ENCODE measurements at places on chromosomes 6 and 20.

DNA sequence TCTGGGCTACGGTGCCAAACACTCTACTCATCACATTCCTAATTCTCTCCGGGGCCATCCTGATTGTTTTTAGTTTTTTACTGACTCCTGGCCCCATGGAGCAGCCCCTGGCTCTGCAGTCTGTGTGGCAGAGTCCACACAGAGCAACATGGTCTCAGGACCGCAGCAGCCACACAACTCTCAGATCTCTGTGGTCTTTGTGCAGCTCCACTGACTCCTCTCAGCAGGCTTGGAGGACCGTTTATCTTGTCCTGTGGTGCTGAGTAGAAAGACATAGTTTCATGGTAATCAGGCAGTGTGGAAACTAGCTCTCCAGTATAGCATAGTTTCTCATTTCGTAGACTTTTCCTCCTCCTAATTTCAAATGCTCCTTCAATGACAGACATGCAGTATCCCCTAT lies 168.4 kb downstream of the EDN1 start:
- H3K27ac ChIP-seq: no peak overlapping the region
- H3K36me3 ChIP-seq: no peaks in the 10 kb centered on the region
- H3K4me1 ChIP-seq: no peaks in the 10 kb centered on the region
- no peak overlapping the region for H3K4me3 ChIP-seq
- no peak for DNase-seq

DNA sequence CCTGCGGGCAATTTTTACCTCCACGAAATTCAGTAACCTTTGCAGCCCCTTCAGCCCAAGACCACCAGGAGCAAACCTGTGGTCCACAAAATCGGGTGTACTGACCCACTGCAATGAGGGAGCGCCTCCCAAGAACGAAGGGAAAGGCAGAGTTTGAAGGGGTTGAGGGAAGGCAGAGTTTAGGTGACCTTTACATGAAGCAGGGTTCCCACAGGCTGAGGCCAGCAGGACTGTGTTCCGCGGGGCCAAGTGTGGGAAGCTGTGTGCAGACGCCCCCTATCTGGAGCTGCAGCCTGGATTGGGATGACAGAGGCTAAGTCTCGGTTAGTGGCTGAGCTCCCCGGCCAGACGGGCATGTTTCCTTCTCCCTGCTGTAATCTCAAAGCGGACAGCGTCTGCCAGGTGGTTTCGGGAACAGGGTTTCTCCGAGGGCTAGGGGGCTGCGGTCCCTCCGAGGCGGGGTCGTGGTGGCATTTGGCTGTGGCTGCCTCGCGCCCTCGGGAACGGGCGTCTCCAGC lies 826 bp upstream of the PYGB start:
- peak overlapping the region; percentile 75 for H3K4me3 ChIP-seq
- DNase-seq: no peak
- H3K27me3 ChIP-seq: peaks cover 8% of the 10 kb centered on the region
- peak overlapping the region; percentile 28 for H3K27ac ChIP-seq

- DNase-seq: no peak
- H3K36me3 ChIP-seq: no peaks in the 10 kb centered on the region
- H3K27ac ChIP-seq: no peak overlapping the region
- peaks cover under 1% of the 10 kb centered on the region for H3K4me1 ChIP-seq
- no peak overlapping the region for H3K4me3 ChIP-seq
Observed at GRCh38 chr6:17276766-17277165, 4.4 kb upstream of the RBM24 start.

DNA sequence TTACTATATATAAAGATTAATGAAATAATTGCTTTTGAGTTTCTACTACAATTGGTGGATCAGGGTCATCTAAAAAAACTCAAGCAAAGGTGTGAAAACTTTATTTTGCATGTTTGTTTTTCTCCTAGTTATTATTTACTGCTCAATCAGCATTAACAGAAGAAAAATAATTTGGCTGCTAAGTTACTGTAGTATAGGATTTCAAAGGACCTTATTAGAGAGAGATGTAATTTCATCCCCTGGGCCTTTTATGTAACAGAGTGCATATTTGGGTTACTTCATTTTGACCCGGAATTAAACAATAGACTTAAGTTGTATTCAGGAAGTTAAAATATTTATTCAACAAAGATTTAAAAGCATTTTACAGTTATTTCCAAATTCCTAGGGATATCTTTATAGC lies 49.8 kb downstream of the EYA4 start:
- no peak overlapping the region for H3K4me3 ChIP-seq
- H3K27me3 ChIP-seq: peaks cover 1% of the 10 kb centered on the region
- H3K36me3 ChIP-seq: no peaks in the 10 kb centered on the region

GRCh38 chr6:41519305-41519744 lies 26.9 kb upstream of the FOXP4 start:
- H3K4me1 ChIP-seq: no peaks in the 10 kb centered on the region
- H3K4me3 ChIP-seq: no peak overlapping the region
- no peak for DNase-seq
- H3K36me3 ChIP-seq: no peaks in the 10 kb centered on the region

GRCh38 chr6:155066361-155066760 lies 71.2 kb downstream of the TIAM2 start:
- no peak overlapping the region for H3K27ac ChIP-seq
- DNase-seq: no peak
- peaks cover 3% of the 10 kb centered on the region for H3K4me1 ChIP-seq
- H3K27me3 ChIP-seq: no peaks in the 10 kb centered on the region
- H3K4me3 ChIP-seq: no peak overlapping the region
- H3K36me3 ChIP-seq: peaks cover 2% of the 10 kb centered on the region

- no peak overlapping the region for H3K27ac ChIP-seq
- no peak overlapping the region for H3K4me3 ChIP-seq
- no peaks in the 10 kb centered on the region for H3K27me3 ChIP-seq
- no peak for DNase-seq
- H3K36me3 ChIP-seq: peaks cover 67% of the 10 kb centered on the region
Observed at GRCh38 chr6:105369145-105369544, 33.7 kb downstream of the PREP start.

GRCh38 chr6:72151742-72152141 lies 265.4 kb downstream of the RIMS1 start:
- no peak overlapping the region for H3K4me3 ChIP-seq
- H3K36me3 ChIP-seq: no peaks in the 10 kb centered on the region
- no peaks in the 10 kb centered on the region for H3K4me1 ChIP-seq
- no peak for DNase-seq
- H3K27ac ChIP-seq: no peak overlapping the region

GRCh38 chr6:164660781-164661180 lies 648.6 kb downstream of the C6orf118 start:
- H3K27ac ChIP-seq: no peak overlapping the region
- no peak for DNase-seq
- no peaks in the 10 kb centered on the region for H3K27me3 ChIP-seq
- no peaks in the 10 kb centered on the region for H3K36me3 ChIP-seq

DNA sequence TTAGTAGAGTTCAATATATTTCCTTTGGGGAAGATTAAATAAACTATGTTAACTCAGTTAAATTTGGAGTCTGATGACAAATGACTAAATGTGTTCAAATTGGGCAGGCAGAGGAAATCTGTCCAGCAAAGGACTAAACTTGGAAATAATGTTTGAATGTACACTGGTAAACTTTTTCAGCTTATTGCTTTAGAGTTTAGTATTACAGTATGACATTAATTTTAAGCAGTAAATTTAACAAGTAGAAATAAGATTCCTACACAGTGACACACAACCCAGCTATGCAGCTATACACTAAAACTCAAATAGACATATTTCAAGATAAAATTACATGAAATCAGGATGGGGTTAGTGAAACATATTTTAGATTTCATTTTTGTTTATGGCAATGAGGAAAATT lies 42.6 kb upstream of the HDGFL1 start:
- no peak overlapping the region for H3K27ac ChIP-seq
- no peaks in the 10 kb centered on the region for H3K4me1 ChIP-seq
- no peak for DNase-seq

GRCh38 chr20:62288535-62289105 lies 14.2 kb upstream of the ADRM1 start:
- H3K4me3 ChIP-seq: no peak overlapping the region
- no peak overlapping the region for H3K27ac ChIP-seq
- no peak for DNase-seq
- no peaks in the 10 kb centered on the region for H3K27me3 ChIP-seq
- peaks cover 13% of the 10 kb centered on the region for H3K36me3 ChIP-seq

DNA sequence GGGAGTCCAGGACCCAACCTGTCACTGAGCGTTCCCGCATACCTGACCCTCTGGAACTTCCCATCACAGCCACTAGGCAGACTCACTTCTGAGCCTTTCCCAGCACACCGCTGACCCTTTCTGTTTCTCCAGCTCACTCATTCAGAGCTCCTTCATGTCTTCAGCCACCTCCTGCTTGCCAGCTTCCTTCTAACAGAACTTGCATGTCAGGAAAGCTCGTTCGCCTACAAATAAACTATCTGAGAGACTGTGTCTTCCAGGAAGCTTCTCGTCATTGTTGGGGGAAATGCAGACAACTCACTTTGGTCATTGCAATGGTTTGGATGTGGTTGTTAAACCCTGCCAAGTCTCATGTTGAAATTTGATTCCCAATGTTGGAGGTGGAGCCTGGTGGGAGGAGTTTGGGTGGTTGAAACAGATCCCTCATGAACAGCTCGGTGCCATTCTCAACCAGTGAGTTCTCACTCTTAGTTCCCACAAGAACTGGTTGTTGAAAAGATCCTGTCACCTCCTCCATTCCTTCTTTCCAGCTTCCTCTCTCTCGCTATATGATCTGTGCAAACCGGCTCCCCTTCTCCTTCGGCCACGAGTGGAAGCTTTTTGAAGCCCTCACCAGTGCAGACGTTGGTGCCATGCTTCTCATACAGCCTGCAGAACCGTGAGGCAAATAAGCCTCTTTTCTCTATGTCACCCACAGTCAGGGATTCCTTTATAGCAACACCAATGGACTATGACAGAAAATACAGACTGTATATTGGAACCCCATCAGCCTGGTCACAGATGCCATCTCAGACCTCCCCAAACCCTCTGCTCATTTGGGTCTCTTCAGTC lies 1.4 kb upstream of the MUC21 start:
- no peak overlapping the region for H3K4me3 ChIP-seq
- peaks cover 6% of the 10 kb centered on the region for H3K4me1 ChIP-seq
- no peaks in the 10 kb centered on the region for H3K36me3 ChIP-seq
- no peak for DNase-seq

GRCh38 chr6:7341989-7342742 lies 29.2 kb upstream of the SSR1 start:
- no peak overlapping the region for H3K27ac ChIP-seq
- no peak overlapping the region for H3K4me3 ChIP-seq
- peaks cover 23% of the 10 kb centered on the region for H3K27me3 ChIP-seq
- peaks cover 3% of the 10 kb centered on the region for H3K4me1 ChIP-seq
- no peak for DNase-seq

DNA sequence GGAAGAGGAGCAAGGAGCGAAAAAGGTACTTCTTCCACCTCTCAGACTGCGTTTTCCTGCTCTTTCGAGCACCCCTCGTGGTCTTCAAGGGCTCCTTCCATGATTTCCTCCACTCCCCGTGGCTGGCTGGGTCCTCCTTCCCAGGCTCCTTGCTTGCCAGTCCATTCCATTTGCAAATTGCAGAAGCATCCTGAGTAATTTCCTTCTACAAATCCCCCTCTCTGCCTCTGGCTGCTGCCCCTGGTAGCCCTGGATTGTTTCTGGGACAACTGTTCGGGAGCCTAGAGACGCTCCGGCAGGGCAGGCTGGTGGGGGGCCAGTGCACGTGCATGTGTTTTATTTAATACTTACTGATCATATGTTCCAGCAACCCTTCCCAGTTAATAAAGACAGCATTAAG lies 173.1 kb downstream of the ZMYND8 start:
- no peaks in the 10 kb centered on the region for H3K36me3 ChIP-seq
- H3K27ac ChIP-seq: no peak overlapping the region
- H3K27me3 ChIP-seq: peaks cover 1% of the 10 kb centered on the region

- no peak for DNase-seq
- no peak overlapping the region for H3K27ac ChIP-seq
- H3K36me3 ChIP-seq: no peaks in the 10 kb centered on the region
- no peak overlapping the region for H3K4me3 ChIP-seq
- no peaks in the 10 kb centered on the region for H3K4me1 ChIP-seq
Observed at GRCh38 chr6:143117108-143117507, 56.4 kb downstream of the AIG1 start.

DNA sequence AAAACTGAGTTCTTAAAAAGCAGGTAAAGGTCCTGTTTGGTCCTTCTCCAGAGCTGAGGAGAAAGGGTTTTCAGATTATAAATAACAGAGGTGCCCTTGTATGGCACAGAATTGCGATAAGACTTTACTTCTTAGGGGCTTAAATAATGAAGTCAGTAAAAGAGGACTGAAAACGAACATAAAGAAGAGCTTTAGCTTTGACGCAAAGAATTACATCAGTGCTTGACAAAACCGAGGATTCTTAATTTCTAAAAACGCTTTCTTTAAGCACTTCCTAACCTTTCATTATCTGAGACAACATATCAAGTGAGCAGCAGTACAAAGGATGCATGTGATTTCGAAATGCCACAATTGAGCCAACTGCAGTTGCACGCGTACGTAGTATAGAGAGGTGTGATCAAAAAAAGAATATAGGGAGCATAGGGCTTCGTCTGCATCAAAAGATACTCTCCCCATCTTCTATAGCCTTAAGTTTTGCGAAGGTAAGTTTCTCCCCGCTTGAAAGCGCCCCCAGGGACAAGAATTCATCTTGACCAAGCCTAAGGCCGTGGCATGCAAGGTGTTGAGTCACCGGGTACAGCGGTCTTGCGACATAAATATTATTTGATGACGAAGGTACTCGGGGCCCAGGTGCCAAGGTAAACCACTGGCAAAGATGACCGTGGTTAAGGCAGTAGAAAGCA lies 778 bp upstream of the LOC128125822 start:
- H3K36me3 ChIP-seq: peaks cover 21% of the 10 kb centered on the region
- H3K27me3 ChIP-seq: no peaks in the 10 kb centered on the region
- peaks cover 33% of the 10 kb centered on the region for H3K4me1 ChIP-seq
- H3K4me3 ChIP-seq: peak overlapping the region; percentile 83
- peak overlapping the region; percentile 93 for H3K27ac ChIP-seq
- no peak for DNase-seq

DNA sequence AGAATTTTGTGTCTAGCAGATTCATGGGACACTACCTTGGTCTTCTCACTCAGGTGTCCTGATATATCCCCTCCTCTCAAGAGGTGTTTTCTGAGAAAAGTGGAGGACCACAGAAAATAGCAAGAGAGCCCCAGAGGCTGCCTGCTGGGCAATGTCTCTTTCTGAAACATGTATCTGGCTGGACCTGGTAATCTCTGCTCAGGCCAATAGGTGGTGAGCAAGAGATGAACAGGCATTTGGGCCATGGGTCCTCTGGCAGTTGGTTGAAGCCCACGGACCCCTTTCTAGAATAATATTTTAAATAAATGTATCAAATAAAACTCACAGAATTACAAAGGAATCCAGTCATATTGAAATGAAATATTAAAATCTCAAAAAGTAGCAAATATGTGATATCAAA lies 8.8 kb upstream of the THBD start:
- no peaks in the 10 kb centered on the region for H3K4me1 ChIP-seq
- no peak overlapping the region for H3K4me3 ChIP-seq
- no peak overlapping the region for H3K27ac ChIP-seq

DNA sequence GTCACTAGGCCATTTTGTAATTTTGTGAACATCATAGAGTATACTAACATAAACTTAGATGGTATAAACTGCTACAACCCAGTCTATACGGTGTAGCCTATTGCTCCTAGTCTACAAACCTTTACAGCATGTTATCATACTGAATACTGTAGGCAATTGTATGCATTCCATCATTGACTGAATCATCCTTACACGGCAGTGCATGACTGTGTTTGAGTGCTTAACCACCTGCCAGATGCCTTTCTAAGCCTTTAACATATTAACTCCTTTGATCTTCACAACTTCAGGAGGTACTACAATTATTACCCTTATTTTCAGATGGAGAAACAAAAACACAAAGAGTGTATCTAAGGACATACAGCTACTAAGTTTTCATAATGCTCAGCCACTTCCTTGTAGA lies 14.0 kb downstream of the DPPA5 start:
- no peak overlapping the region for H3K4me3 ChIP-seq
- DNase-seq: no peak
- H3K27ac ChIP-seq: no peak overlapping the region
- H3K27me3 ChIP-seq: peaks cover 22% of the 10 kb centered on the region

Measured in activated T-helper 2 cell treated with anti-CD3 and anti-CD28 coated beads, Interferon-gamma antibody, Interleukin-2, Interleukin-4, amounts not matched to agents 10 μg/mL and 5 μg/mL and 100 μg/mL, durations not matched to agents 14 hours and 24 hours and 36 hours (primary cell).